ENCODE measurements at places on chromosomes 2 and 18. TPM values are rescaled to one million over a fixed set of nuclear protein-coding genes. Genes with fewer than 3 reads are reported as not detected.

PLA2R1 gene
- polyA plus RNA-seq, result 0.61 TPM

OTX1 gene
- polyA plus RNA-seq, result not detected

TXNDC2 gene
- polyA plus RNA-seq, result not detected

- no peak overlapping the region for H3K27ac ChIP-seq
- H3K36me3 ChIP-seq, result no peaks in the 10 kb centered on the region
- H3K4me3 ChIP-seq, result no peak overlapping the region
- H3K4me1 ChIP-seq, result no peaks in the 10 kb centered on the region
These were observed 169.9 kb downstream of the BCL11A start for GRCh38 chr2:60383401-60384143.

DNA sequence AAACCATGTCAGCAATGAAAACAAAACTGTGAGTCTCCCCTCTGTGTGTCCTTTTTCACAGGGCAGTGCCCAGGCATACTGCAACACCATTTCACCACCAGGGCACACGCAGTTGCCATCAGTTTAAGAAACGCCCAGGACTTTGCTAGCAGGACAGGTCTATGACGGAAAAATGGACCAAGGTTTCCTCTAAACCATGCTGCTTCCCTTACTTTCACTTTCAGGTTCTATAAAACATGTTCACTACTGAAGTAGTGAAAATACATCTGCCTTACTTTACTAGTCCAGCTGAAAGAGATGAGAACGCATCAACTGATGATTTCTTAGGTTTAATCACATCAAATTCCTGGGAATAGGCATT, 110.5 kb downstream of the TCF4 start:
- no peaks in the 10 kb centered on the region for H3K27me3 ChIP-seq
- peak overlapping the region; percentile 78 for H3K27ac ChIP-seq
- peak overlapping the region; percentile 55 for H3K4me3 ChIP-seq
- H3K4me1 ChIP-seq, result peaks cover 2% of the 10 kb centered on the region
- no peaks in the 10 kb centered on the region for H3K36me3 ChIP-seq

FHOD3 gene
- not detected for polyA plus RNA-seq

DNA sequence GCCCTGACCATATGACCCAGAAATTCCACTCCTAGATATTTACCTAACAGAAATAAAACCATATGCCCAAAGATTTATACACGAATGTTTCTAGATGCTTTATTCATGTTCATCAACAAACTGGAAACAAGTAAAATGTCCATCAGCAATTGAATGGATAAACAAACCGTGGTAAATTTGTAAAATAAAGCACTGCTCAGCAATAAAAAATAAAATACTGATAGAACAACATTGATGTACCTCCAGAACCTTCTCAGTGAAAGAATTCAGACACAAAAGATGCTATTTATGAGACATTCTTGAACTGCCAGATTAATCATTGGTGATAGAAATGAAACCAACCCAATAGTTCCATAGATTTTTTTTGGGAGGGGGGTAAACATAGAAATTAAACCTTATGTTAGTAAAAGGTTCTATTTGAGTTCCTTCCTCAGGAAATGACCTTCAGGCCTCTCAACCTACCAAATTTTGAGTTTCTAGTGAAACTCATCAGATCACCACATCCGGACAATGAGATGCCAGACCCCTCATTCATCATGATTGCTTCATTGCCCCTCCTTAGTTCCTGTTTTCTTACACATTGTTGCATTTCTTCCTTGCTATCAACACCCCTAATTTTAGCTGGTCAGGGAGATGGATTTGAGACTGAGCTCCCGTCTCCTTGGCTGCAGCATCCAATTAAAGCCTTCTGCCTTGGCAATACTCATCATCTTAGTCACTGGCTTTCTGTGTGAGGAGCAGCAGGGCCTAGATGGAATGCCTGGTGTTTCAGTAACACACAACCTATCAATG, 203.5 kb downstream of the LPIN1 start:
- H3K4me3 ChIP-seq, result no peak overlapping the region
- DNase-seq, result no peak
- no peak overlapping the region for H3K27ac ChIP-seq
- H3K27me3 ChIP-seq, result no peaks in the 10 kb centered on the region
- H3K4me1 ChIP-seq, result no peaks in the 10 kb centered on the region

DNA sequence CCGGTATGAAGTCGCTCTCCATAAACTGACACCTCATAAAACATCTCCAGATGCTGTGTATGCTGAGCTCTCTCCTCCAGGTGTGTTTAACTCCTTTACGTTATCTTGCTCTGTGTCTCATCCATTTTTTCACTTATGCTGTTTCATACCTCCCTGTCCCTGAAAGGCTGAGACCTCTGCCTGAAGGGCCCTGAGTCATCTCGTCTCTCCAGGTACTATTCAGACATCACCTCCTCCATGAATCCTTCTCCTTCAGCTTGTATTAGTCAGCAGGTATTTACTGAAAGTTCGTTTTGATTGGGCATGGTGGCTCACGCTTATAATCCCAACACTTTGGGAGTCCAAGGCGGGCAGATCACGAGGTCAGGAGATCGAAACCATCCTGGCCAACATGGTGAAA, 244.5 kb upstream of the EPHA4 start:
- H3K27ac ChIP-seq, result no peak overlapping the region
- H3K36me3 ChIP-seq, result no peaks in the 10 kb centered on the region
- no peak for DNase-seq
- H3K4me3 ChIP-seq, result no peak overlapping the region

KYNU gene
- 33.4 TPM for polyA plus RNA-seq

DNA sequence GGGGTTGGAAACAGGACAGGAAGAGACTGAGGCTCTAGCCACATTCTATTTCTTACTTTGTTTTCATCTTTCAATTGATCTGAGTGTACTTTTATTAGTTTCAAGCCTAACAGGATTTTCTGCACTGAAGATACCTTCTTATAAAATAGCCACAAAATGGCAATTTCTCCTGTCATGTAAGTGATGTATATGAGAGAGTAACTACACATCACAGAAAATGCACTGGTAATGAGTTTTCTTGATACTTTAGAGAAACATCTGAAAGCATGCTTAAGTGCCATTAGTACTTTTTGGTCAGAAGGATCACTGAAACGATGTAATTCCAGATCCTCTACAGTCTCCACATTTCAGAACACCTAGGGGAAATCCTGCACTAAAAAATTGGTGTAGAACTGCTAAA, 104.8 kb downstream of the CABYR start:
- no peak overlapping the region for H3K27ac ChIP-seq
- no peaks in the 10 kb centered on the region for H3K36me3 ChIP-seq
- no peaks in the 10 kb centered on the region for H3K4me1 ChIP-seq
- no peak overlapping the region for H3K4me3 ChIP-seq
- H3K27me3 ChIP-seq, result no peaks in the 10 kb centered on the region
- no peak for DNase-seq

LRPPRC gene
- 28.7 TPM for polyA plus RNA-seq

DNA sequence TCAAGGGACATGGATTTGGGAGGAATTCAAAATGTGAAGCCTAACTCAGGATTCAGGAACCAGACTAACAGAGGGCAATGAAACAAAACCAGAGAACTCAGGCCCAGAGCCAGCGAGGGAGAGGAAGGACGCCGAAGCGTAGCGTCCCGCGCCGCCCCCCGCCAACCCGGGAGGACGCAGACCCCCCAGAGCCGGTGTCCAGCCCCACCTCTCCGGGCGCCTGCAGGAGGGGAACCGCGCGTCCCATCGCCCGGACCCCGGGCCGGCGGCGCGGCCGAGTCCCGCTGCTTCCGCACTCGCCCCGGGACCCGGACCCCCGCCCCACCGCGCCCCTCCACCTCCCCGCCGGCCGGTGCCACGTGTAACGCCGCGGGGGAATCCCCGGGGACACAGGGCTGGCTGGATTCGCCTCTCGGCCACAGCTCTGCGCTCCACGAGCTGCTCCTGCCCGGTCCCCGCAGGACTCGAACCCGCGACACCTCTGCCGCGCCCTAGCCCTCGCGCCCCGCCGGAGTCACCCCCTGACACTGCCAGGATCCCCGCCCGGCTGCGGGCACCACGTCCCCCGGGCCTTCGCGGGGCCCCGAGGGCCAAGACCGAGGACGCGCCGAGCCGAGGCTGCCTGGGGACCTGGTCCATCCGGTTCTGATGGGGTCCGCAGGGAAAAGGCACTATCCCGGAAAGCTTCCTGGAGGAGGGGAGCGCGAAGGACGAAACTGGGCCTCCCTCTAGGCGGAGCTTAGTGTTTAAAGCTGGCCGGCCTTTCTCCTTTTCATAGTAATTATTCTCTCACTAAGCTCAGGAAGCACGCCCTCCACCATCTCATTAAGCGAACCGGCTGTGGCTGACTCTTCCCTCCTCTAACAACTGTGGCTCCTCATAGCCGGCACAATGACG, 40.4 kb upstream of the FAM124B start:
- no peak for DNase-seq
- no peaks in the 10 kb centered on the region for H3K27me3 ChIP-seq
- H3K36me3 ChIP-seq, result no peaks in the 10 kb centered on the region
- peak overlapping the region; percentile 73 for H3K27ac ChIP-seq

DNA sequence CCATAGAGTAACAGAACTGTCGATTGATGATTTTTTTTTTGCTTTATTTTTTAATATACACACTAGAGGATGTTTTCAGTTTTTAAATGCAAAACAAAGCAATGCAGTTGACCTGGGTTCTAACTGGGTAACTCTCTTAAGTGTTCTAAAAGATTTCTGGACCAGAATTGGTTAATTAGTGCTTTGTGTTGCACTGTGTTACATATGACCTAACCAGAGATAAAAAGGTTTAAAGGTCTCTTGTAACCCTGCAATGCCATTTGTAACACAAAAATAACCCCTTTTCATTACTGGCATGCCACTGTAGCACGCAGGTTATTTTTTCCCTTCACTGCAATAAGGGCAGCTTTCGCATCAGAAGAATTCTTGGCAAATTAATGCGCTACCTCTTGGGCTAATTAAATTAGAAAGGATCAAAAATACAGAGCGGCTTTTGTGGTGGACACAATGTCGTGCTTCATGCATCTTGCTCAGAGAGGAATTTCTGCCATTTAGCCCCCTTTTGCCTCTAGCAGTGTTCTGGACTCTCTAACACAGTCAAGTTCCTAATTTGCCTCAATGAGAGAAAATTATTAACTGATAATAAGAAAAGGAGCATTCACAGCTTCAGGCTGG, 250.8 kb upstream of the ZEB2 start:
- H3K4me3 ChIP-seq, result no peak overlapping the region
- H3K27me3 ChIP-seq, result no peaks in the 10 kb centered on the region
- H3K36me3 ChIP-seq, result no peaks in the 10 kb centered on the region
- no peak overlapping the region for H3K27ac ChIP-seq
- H3K4me1 ChIP-seq, result no peaks in the 10 kb centered on the region

- no peak for DNase-seq
- no peaks in the 10 kb centered on the region for H3K27me3 ChIP-seq
- peak overlapping the region; percentile 86 for H3K27ac ChIP-seq
These were observed 17.0 kb upstream of the HPCAL1 start for GRCh38 chr2:10285556-10286198.

DNA sequence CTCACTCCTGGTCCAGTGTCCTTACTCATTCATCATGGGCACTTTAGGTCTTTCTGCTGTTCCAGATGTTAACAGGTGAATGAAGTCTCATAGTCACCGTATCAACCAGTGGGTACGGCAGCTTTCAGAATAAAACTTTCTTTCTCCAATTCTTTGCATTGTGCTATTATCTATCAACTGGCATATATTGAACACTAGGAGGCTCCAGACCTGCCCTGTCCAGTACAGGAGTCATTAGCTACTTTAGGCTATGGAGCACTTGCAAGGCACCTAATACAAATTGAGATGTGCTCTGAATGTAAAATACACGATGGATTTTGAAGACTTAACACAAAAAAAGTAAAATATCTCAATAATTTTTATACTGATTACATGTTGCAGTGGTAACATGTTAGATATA, 43.2 kb upstream of the NEB start:
- peaks cover 5% of the 10 kb centered on the region for H3K36me3 ChIP-seq
- no peak for DNase-seq
- H3K27ac ChIP-seq, result no peak overlapping the region
- H3K4me1 ChIP-seq, result no peaks in the 10 kb centered on the region

ZBTB14 gene
- polyA plus RNA-seq, result 3.3 TPM

- H3K27me3 ChIP-seq, result peaks cover 2% of the 10 kb centered on the region
- DNase-seq, result no peak
These were observed 169.7 kb downstream of the CDCA7 start for GRCh38 chr2:173524256-173524955.

FSHR gene
- polyA plus RNA-seq, result not detected

GRCh38 chr2:28735511-28735910, 16.1 kb upstream of the PPP1CB start:
- peaks cover 6% of the 10 kb centered on the region for H3K4me1 ChIP-seq
- H3K27ac ChIP-seq, result peak overlapping the region; percentile 77
- no peaks in the 10 kb centered on the region for H3K27me3 ChIP-seq
- no peaks in the 10 kb centered on the region for H3K36me3 ChIP-seq

GCG gene
- polyA plus RNA-seq, result not detected

NRP2 gene
- polyA plus RNA-seq, result 3.8 TPM

- peak overlapping the region; percentile 86 for H3K4me3 ChIP-seq
- peaks cover 12% of the 10 kb centered on the region for H3K4me1 ChIP-seq
- DNase-seq, result peak; percentile 97
- no peaks in the 10 kb centered on the region for H3K36me3 ChIP-seq
- H3K27ac ChIP-seq, result peak overlapping the region; percentile 100
These were observed 695 bp upstream of the CTDP1 start for GRCh38 chr18:79678665-79679551.

MPPE1 gene
- polyA plus RNA-seq, result 31.6 TPM

GRCh38 chr2:238582159-238582558, 155.4 kb downstream of the ASB1 start:
- H3K27me3 ChIP-seq, result no peaks in the 10 kb centered on the region
- H3K27ac ChIP-seq, result no peak overlapping the region
- H3K36me3 ChIP-seq, result no peaks in the 10 kb centered on the region
- H3K4me1 ChIP-seq, result no peaks in the 10 kb centered on the region
- no peak for DNase-seq
- no peak overlapping the region for H3K4me3 ChIP-seq

- H3K27ac ChIP-seq, result no peak overlapping the region
- H3K36me3 ChIP-seq, result no peaks in the 10 kb centered on the region
- no peak overlapping the region for H3K4me3 ChIP-seq
- no peak for DNase-seq
- no peaks in the 10 kb centered on the region for H3K27me3 ChIP-seq
These were observed 123.8 kb downstream of the AKAIN1 start for GRCh38 chr18:5073026-5073944.

- DNase-seq, result no peak
- no peaks in the 10 kb centered on the region for H3K36me3 ChIP-seq
- H3K4me3 ChIP-seq, result no peak overlapping the region
- H3K27me3 ChIP-seq, result no peaks in the 10 kb centered on the region
- no peaks in the 10 kb centered on the region for H3K4me1 ChIP-seq
- H3K27ac ChIP-seq, result no peak overlapping the region
These were observed 128.0 kb upstream of the MSH6 start for GRCh38 chr2:47654790-47655562.

DNA sequence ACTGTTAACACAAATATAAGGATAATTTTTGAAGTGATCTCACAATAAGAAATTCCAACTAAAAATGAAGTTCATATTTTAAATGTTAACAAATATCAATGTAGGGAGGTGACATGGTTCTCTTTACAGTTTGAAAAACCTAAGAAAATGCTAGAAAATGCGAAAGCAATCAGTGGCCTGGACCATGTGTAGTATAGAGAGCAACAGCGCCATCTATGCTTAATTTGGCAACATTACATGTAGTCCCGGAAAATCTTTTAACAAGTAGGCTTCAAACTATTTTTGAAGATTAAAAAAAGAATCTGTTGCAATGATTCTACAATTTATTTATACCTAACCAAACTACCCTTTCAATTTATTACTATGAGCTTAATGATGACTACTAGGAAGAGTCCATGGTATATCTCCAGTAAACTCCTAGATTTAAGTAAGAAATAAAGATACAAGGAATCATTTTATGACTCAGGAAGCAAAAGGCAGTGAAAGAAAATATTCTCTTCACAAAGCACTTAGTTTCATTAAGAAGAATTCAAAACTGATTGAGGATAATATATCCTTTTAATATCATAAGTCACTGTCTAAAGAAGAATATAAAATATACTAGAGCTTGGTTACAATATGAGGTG, 33.3 kb downstream of the NDUFA10 start:
- no peaks in the 10 kb centered on the region for H3K4me1 ChIP-seq
- DNase-seq, result no peak
- H3K27ac ChIP-seq, result no peak overlapping the region
- H3K36me3 ChIP-seq, result peaks cover 41% of the 10 kb centered on the region
- H3K27me3 ChIP-seq, result no peaks in the 10 kb centered on the region

Data from liver (tissue), 10 donors.